ENCODE measurements at places on chromosomes 11 and 22.
A peak's percentile ranks its signal among the peaks of the same experiment; 100 is the strongest.

DNA sequence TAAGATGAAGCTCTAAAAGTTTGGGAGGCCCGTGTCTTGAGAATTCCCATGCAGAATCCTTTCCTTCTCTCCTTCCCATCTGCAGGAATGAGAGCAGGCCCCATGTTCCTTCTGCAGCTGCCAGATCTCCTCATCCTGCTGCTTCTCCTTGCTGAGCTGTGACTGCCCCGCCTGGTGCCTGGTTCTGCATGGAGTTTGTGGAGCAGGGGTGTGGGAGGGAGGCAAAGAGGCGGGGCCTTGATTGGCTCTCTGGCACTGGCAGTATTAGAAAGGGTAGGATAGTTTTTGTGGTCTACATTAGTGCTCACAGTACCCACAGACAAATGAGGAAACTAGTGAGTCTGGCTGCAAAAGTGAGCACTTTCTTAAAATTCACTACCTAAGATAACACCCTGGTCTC, 91.1 kb upstream of the CLPB start:
- DNase-seq = no peak

DNA sequence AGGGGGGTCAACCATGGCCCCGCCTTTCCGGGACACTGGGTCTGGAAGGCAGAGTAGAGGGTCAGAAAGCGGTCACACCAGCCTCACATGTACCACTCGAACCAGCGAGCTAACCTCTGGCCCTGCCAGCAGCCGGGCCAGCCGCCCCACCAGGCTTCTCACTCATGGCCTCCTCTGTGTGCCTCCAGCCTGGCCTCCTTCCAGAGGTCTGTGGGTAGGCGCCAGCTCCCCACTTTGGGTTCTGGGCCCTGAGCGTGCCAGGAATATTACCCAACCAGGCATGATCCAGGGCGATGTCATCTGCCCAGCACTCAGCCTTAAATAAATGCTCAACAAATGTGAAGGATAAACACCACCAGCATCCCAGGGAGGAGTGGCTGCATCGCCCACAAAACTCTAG, 5.8 kb downstream of the SCUBE1 start:
- DNase-seq = no peak

DNA sequence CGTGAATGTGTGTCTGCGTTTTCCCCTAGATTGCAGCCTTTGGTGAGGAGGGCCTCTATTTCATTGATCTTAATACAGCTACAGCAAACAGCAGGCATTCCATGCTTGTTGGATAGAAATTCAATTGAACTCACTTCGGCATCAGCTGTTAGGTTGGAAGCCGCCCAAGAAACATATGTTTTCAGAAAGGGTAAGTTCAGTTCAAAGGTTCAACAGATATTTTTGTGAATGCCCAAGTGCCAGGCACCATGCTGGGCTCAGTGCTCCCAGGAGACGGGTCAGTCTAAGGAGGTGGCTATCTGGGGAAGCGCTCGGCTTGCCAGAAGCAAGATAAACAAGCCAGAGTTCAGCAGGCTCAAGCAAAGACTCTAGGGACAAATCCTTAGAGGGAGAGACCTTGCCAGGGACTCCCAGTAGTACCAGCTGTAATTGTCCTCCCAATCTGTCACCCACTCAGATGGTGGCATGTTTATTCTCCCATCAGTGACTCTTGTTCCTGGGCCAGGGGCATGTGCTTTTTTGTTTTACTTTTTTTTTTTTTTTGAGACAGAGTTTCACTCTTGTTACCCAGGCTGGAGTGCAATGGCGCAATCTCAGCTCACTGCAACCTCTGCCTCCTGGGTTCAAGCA, 64.5 kb upstream of the LARGE1 start:
- DNase-seq = no peak

DNA sequence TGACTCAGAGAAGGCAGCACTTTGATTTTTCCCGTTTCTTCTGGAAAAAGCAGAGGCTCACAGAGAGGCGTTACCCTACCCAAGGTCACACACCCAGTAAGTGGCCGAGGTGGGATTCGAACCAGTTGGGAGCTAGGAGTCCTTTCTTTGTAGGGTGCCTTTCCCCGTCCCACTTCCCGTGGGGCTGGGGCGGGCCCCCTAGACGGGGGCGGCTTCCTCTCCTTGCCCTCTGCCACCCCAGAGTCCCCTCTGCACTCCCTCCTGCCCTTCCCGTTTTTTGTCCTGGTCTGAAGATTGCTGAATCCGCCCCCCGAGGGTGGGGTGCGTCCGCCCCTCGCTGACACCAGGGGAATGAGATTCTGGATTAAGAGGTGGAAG, 747 bp downstream of the TPCN2 start:
- no peak for DNase-seq

- peak; percentile 6 for DNase-seq
These were observed 720.0 kb upstream of the CNTN5 start for GRCh38 chr11:98300719-98301118.

- peak; percentile 75 for DNase-seq
These were observed 851 bp downstream of the PTDSS2 start for GRCh38 chr11:450809-451451.

DNA sequence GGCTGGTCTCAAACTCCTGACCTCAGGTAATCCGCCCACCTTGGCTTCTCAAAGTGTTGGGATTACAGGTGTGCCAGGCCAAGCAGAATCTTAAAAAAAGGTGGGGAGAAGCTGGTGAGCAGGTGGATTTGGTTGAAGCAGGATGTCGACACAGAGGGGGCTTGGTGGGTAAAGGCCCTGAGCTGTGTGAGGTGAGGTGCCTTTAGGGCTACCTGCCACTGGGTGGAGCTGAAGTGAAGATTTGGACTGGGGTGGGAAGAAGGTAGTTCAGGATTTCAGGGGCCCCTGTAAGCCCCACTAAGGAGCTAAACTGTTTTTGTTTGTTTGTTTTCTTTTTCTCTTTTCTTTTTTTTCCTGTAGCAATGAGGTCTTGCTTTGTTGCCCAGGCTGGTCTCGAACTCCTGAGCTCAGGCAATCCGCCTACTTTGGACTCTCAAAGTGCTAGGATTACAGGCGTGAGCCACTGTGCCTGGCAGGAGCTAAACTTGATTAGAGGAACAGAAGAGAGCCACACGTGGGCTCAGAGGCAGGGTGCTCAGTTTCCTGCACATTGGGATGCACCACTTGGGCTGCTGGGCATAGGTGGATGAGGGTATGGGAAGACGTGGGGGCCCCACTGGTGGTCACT, 6.0 kb downstream of the P2RX6 start:
- no peak for DNase-seq

DNA sequence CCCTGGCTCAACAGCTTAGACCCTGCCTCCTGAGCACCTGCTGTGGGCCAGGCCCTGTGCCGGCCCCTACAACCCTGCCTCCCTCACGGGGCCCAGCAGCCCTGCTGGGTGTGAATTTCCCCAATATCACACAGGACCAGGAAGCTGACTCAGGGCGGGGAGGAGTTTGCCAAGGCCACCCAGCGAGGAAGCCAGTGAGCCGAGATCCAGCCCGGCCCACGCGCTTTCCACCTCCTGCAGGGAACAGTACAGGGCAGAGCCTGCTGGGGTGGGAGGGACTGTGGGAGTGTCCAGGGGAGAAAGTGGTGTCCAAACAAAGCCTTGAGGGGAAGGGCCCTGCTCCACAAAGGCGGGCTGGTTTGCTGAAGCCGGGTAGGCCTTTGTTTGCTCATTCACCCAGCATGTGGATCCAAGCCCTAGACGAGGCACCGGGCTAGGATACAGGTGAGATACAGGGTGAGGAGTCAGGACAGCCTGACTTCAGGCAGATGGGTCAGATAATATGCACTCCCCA, 26.8 kb downstream of the RPL3 start:
- DNase-seq = peak; percentile 73

DNA sequence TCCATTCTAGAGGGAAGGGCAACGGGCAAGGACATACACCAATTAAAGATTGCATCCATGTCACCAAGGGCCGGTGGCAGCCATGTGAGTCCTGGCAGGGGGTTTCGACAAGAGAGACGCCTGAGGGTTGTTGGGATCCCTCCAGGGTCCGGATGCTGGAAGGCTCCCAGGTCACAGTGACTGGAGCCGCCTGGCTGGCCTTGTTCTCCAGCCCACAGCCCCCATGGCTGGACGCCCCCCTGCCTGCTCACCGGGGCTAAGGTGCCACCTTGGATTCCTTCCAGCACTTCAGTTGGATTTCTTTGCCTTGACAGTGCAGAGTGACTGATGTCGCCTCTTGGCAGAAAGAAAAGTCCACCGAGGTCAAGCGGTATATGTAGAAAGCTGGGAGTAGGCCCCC, 42.6 kb downstream of the ANO1 start:
- peak; percentile 18 for DNase-seq

- DNase-seq = no peak
These were observed 142.1 kb downstream of the WNT11 start for GRCh38 chr11:76064192-76064591.

DNA sequence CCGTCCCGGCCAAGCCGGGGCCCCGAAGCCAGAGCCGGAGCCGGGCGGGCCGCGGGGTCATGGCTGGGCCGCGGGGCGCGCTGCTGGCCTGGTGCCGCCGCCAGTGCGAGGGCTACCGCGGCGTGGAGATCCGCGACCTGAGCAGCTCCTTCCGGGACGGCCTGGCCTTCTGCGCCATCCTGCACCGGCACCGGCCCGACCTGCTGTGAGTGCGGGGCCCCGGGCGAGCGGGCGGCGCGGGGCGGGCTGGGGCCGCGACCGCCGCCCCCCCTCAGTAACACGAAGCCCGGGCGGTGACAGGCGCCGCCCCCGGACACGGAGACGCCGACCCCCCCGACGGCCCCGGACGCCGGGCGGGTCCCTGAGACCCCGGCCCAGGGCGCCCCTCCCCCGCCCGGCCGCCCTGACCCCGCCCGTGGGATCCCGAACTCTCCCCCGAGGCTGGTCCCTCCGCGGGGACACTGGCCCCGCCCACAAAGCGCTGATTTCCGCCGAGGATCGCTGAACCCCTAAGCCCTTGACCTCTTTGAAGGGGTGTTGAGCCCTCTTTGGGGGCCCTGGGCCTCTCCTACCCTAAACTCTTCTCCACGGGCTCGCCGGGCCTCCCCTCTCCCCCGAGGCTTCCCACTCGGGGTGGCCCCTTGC, 389 bp downstream of the MICALL1 start:
- no peak for DNase-seq

DNA sequence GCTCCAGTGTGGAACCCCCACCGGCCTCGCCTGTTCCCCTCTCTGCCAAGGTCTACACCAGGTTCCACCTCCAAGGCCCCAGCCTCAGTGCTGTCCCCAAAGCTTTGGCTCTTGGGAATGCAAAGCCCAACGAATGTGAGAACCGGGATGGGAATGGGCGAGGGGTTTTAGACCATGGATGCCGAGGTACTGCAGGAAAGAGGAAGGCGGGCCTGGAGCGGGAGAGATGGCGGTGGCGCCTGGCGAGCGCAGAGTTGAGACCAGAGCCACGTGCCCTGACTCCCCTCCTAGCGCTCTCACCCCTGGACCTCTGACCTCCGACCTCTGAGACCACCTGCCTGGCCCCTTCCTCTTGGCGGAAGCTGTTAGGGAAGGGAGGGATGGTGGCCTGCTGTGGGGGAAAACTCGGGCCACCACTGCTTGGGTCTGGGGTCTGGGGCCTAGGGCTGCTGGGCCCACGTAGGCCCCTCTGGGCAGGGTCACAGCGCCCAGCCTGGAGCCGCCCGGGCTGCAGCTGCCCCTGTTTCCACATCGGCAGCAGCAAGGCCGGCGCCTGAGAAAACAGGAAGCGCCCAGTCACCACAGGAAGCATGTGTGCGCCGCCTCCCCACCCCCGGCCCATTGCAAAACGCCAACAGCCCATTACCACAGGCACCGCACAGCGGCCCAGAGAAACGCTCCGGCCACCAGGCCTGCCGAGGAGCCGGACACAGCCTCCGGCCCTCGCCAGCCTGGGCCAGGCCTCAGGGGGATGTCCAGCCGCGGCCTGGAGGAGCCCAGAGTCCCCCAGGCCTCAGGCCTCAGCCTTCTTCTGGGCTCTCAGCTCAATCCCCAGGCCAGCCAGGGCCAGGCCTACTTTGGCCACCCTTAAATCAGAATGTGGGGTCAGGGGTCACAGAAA, 13.8 kb upstream of the SLC39A13 start:
- peak; percentile 29 for DNase-seq

DNA sequence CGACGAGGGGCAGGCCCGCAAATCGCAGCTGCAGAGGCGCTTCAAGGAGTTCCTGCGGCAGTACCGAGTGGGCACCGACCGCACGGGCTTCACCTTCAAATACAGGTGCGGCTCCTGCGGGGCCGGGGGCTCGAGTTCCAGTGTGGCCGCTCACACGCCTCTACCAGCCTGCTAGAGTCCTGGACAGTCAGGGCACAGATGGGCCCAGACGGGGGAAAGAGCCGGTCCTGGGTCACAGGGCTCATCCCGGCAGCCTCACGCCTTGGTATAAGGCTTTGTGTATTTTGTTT, 506 bp downstream of the MCM5 start:
- DNase-seq = no peak

GRCh38 chr22:43013355-43014315, 1.3 kb downstream of the PACSIN2 start:
- DNase-seq = no peak

DNA sequence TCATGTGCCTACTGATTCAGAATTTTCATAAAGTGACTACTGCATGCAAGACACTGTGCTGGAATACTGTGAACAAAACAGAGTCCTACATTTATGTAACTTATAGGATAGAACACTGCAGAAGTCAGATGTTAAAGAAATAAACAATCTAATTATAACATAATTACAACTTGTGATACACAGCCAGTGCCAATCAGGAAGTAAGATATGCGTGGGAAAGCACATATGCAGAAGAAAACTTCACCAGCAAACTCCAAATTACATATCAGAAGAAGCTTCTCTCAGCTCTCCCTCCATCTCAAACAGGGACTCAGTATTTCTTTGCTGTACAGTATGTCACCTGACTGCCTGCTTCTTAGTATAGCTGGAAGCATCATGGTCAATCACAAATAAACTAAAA, 37.4 kb downstream of the PAK1 start:
- no peak for DNase-seq

DNA sequence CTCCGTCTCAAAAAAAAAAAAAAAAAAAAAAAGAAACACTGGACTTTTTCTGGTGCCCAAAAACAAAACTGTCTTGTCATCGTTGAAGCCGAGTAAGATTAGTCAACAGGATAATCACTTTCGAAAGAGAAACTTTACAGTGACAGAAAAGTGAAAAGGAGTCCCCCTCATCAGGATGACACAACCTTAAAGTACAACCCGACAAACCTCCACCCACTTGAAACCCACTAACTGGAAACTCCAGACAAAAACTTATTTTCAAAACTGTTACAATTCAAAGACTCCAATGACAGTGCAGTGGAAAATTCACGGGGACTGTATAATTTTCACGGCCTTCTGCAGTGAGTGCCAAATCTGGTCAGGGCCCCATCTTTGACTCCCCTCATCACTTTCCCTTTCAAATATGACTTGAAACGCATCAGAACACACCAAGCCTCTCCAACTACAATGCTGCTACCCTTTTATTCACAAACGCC, 1.3 kb downstream of the DENND5A start:
- DNase-seq = no peak

- DNase-seq = peak; percentile 69
These were observed 8.4 kb downstream of the LRRC10B start for GRCh38 chr11:61516675-61517572.

DNA sequence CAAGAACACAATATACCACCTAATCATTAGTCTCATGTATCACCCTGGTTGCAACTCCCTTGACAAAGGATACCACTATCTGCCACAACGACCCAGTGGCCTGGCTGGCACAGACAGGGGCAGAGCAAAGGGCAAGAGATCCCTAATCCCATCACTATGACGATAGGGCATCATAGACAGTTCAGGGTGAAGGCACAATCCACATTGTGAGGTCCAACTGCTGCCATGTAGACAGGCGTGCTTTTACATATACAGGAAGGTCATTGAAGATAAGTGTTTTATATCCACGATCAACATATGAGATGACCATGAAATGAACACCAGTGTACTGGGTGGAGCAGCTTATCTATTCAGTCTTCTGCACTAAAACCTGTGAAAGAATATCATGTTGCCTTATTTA, 94.6 kb downstream of the IGLL1 start:
- no peak for DNase-seq

GRCh38 chr11:17260020-17260419, 16.5 kb upstream of the NUCB2 start:
- DNase-seq = no peak
